Neural progenitor cell (in vitro differentiated cells): ENCODE measurements at places on chromosomes 5 and 9.
A peak's percentile ranks its signal among the peaks of the same experiment; 100 is the strongest.

- no peak for DNase-seq
Observed at GRCh38 chr9:125302241-125302640, 40.6 kb downstream of the GAPVD1 start.

DNA sequence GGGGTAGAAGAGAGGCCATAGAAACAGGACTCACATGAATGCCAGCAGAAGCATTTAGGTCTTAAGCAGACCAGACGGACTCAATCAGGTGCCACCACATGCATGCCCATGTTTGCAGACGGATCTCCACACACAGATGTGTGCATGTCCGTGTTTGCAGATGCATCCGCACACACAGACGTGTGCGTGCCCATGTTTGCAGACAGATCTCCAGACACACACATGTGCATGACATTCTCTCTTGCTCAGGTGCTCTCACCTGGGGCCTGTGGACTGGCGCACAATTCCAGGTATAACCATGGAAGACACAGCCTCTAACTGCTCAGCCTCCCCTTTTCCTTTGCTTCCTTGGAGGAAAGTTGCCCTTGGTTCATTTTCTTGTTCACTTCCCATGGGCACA is 148.3 kb downstream of the CACNA1B start:
- DNase-seq, result no peak

- peak; percentile 43 for DNase-seq
Observed at GRCh38 chr5:9838916-9839315, 208.8 kb upstream of the TAS2R1 start.

GRCh38 chr9:68955330-68955729 is 58.6 kb downstream of the PRKACG start:
- no peak for DNase-seq

GRCh38 chr5:18736051-18736398 is 1101.8 kb downstream of the TAF11L14 start:
- DNase-seq, result no peak

- peak; percentile 81 for DNase-seq
Observed at GRCh38 chr9:116152941-116153764, 438 bp upstream of the PAPPA start.

- DNase-seq, result no peak
Observed at GRCh38 chr5:60961685-60962084, 16.7 kb downstream of the NDUFAF2 start.
